Cardiac septum (tissue), 1 donor: ENCODE measurements at places on chromosomes 2 and 18. TPM values are rescaled to one million over a fixed set of nuclear protein-coding genes. Genes with fewer than 3 reads are reported as not detected.

EIF2B4 gene
- total RNA-seq, result 34.9 TPM

CD28 gene
- 1.3 TPM for total RNA-seq

TNFAIP6 gene
- 4.9 TPM for total RNA-seq

DNA sequence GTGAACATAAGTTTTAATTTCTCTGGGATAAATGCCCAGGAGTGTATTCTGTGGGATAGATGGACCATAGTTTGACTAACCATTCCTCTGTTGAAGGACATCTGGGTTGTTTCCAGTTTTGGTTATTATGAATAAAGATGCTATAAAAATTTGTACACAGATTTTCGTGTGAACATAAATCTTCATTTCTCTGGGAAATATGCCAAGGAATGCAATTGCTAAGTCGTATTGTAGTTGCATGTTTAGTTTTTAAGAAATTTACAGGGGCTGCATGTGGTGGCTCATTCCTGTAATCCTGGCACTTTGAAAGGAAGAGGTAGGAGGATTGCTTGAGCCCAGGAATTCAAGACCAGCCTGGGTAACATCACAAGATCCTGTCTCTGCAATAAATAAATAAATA lies 6.9 kb upstream of the SLC11A1 start:
- DNase-seq, result no peak

DNA sequence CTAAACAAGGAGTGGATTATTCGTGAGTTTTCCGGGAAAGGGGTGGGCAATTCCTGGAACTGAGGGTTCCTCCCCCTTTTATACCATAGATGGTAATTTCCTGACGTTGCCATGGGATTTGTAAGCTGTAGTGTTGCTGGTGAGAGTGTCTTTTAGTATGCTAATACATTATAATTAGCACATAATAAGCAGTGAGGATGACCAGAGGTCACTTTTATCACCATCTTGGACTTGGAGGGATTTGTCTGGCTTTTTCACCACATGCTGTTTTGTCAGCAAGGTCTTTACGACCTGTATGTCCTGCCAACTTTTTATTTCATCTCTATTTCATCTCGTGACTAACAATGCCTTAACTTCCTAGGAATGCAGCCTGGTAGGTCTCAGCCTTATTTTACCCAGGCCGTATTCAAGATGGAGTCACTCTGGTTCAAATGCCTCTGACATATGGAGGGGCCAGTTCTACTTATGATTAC lies 124.8 kb upstream of the B3GNT2 start:
- no peak for DNase-seq

GRCh38 chr18:73748731-73749130 lies 398.9 kb downstream of the FBXO15 start:
- DNase-seq, result no peak

DNA sequence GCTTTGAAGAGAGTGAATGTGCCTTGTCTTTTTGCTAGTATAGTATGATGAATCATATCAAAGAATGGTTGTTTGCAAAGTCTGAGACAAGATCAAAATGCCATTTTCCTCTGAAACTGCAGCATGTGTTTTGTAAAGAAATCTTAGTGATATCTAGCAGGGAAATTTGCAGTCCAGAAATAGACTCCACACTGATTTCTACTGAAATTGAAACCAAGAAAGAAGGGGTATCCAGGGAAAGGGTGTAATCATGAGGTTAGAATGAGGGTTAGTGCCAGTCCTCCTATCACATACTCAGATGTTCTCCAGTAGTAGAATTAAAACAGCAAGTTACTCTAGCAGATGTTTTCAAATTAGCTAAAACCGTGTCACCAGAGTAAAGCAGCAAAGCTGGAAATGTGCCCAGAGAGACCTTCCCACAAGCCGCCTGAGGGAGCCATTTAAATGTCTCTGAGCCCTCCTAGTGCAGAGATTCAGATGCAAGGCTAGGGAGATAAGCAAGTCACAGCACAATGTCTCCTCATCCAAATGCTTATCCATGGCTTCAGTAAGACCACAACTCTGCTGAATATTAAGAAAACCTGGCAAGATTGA lies 4.9 kb downstream of the DLGAP1 start:
- no peak for DNase-seq

DNA sequence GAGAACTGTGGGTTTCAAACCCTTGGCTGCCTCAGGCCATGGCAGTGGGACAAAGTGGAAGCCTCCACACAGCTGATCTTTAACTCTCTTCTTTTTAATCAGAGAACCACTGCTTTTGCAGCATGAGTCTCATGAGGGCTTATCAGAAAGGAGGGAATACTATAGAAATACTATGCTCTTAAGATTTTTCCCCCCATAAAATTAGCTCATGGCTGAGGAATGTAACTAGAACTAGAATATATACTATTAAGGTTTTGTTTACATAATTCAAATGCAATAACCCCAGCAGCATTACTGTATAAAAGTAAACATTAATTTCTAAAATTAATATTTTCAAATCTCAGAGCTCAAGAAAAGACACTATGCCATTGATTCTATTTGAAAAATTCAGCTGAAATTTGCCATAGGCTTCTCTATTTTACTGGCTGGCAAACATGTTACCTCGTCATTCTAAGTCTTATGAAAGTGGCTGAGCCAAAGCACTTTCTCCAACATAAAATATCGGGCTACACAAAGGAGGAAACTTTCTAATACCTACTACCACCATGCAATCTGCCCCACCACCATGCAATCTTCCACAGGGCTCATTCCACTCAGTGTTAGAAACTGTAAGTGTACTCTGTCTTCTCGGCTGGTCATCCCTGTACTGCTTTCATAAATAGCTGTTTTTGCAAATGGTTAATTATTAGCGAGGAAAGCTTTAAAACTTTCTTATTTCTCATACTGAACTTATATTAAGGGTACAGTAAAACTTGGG lies 42.5 kb downstream of the WDR35 start:
- DNase-seq, result no peak

DNA sequence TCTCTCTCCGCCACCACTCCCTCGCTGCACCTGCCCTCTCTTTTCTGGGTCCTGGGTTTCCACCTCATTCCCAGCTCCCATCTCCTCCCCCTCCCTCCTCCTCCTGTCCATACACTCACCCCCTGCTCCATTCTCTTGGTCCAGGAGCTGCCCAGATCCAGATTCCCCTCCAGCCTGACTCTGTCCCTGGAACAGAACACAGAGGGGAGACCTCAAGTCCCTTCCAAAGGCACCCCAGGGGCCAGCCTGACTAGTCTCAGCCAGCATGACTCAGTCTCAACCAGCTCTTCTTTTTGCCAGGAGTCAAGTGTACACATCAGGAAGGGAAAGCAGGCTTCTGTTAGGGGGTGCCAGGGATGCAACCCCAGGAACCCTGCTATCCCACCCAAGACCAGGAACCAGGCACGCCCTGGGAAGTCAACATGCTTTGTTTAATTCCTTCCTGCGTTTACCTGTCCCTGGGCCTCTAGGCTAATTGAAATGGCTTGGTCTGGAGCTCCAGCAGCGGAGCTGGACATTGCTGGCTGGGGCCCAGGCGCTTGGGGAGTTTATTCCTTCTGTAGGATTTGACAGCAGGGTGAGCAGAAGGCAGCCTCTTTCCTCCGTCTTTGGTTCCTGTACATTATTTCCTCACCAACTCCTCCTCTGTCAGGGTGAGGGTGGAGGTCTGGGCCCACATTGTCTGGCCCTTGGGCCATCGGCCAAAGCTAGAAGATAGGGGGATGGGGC lies 28.4 kb upstream of the SELENOI start:
- no peak for DNase-seq

GRCh38 chr2:160695402-160696086 lies 201.9 kb upstream of the RBMS1 start:
- no peak for DNase-seq

DNA sequence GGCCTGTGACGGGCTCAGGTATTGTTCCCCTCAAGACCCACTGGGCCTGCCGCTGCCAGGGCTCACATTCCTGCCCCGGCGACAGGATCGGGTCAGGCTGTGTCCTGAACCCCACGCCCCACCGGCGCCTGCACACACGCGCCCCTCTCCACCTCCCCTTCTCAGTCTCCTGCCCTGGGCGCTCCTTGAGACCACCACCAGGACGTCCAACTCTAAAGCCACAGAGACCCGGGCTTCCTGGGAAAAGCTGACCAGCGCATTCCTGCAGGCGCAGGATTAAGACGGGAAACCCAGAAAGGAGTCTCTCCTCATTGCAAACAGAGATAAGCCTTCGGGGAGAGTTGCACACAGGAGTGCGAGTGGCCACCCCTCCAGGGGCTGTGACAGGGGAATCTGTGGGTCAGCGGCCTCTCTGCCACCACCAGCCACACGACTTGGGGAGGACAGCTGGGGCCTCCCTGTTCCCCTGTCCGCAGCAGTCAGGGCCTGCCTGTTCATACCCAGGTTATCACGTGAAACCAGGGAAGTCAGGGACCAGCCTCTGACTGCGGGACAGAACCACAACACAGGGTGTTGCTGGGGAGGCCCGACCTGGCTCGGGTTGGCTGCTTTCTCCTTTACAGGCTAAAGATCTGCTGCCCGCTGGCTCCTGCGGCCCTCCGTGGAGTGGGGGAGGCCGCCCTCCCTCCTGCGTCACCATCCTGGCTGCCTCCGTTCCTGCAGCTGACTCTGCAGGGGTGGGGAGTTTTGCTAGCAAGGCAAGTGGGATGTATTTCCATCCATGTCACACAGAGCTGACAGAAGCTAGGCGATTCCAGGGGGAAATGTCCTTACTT lies 88.8 kb downstream of the ZCCHC2 start:
- DNase-seq, result no peak

- DNase-seq, result no peak
These were observed 141.6 kb downstream of the CCDC148 start for GRCh38 chr2:158315000-158315399.

DNA sequence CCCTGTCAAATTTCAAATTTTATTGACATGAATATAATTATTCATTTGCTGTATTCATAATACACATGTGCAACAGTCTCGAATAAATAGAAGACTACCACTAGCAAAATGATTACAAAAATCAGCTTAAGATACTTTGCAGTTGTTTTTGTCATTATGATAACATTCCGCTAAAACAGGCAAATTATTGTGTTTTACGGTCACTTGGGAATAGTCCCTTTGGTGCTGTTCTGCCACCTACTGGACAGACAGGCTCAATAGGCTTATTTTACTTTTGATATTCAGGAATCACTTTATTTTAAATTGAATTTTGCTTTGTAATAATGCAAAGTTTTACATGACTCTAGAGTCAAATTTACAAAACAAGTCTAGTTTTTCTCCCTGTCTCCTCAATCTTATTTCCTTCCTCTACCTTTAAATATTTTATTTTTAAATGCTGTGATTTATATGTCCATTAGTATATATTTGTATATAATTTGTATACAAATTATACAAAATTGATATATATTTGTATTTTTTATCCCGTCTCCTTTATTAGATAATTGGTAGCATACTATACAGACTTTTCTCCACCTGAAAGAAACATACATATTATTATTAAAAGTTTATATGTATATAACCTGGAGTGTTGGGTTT lies 456.3 kb downstream of the DLGAP1 start:
- DNase-seq, result no peak

DNA sequence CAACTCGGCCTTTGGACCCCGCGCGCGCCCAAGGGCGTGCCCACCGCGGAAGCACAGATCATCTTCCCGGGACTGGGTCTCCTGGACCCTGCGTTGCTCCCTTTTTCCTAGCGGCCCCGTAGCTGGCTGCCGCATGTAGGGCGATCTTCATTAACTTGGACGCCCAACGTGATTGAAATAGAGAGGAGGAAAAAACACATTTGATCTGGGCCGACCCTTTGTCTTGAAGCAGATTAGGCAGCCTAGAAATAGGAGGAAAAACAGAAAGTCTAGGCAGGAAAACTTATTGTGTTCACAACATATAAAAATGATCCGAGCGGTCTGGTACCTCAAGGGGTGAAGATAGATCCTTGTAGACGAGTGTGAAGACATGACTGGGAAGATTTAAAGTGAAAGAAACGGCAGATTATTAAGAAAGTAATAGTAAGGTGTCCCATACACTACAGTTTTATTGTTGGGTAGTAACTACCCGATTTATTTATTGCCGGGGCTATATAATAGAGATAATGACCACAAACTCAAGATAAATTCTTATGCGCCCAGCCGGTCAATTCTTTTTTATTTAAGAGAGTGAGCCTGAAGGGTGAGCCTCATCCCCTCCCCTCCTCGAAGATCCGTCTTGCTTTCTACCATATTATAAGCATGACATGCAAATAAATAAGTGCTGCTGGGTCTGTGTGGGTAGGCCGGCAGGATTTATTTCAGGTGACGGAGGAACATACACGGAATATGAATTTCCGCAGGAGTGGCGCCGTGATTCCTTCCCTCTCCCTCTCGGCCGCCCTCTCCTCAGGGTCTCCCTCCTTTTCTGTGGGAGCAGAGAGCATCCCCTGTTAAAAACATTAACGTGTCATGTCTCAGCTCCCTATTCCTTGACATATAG lies 147.4 kb downstream of the MEIS1 start:
- no peak for DNase-seq

GRCh38 chr2:216658757-216659156 lies 25.5 kb downstream of the IGFBP2 start:
- DNase-seq, result no peak

DNA sequence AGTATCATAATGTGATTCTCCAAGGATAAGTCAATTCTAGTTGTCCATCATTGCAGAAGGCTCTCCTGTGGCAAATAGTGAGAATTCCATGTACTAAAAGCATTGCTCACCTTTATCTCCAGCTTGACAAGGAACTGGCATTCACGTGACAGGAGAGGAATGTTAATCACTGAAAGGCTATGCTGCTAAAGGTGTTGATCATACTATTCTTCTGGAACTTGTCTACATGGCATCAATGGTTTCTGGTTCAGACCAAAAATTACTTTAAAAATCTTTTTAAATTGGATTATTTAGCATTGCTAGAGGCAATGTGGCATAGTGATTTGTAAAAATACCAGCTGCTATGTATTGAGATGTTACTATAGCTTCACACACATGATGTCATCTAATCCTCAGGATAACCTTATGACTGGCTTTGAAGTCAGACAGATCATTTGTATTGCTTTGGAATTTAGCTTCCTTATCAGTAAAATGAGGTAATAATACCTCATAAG lies 414.4 kb downstream of the MTX2 start:
- DNase-seq, result no peak

DNA sequence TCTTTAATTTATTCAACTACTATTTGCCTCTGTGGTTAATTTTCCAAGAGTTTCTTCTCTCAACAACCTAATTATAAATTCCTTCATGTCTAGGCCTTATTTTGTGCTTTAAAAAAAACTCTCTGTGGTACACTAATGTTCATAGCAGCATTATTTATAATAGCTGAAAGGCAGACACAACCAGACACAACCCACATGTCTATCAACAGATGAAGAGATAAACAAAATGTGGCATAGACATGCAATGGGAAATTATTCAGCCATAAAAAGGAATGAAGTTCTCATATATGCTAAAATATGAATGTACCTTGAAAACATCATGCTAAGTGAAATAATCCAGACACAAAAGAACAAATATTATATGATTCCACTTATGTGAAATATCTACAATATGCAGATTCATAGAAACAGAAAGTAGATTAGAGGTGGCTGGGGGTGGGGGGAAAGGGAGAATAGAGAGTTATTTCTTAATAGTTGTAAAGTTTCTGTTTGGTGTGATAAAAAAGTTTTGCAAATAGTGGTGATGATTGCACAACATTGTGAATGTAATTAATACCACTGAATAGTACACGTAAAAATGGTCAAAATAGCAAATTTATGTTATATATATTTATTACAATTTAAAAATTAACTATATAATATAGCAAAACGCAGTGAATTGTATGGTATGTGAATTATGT lies 28.1 kb upstream of the RASGRP3 start:
- DNase-seq, result no peak
